ENCODE measurements at places on chromosomes 4 and X.

- no peak for DNase-seq
Measured at GRCh38 chrX:52280812-52281211, 88.0 kb upstream of the XAGE2 start.

DNA sequence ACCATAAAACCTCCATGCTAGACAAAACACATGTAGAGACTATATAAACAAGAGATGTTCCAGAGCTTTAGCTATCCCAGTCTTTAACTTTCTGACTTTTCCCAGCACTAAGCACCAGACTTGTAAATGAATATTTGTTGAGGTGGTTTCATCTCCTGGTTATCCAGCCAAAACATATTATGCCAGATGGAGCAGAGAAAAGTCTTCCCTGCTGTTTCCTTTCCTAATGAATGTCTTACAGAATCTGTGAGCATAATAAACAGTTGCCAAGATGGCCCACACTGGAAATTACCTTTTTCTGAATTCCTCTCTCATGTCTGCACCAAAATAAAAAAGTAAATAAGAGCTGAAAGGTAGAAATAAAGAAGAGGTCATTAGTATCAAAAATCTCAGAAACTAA is 159.2 kb downstream of the TECRL start:
- no peak for DNase-seq

DNA sequence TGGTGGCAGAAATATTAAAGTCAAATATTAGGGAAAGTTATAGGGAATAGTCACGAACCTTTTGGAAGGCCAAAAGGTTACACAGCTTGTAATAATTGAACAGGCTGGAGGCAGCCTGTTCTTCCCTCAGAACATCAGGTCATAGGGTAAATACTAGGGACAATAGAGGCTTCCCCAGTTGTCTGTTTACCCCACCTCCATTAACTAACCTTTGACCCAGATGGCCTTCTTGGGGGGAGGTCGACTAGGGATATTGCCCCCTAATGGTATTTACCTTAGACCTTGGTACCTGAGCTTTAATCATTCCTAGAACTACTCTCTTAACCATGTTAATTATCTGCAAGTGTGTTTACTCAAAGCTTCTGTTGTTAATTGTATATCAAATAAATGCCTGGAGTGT is 26.0 kb downstream of the C4orf17 start:
- no peak for DNase-seq

- DNase-seq, result peak; percentile 33
Measured at GRCh38 chr4:10716163-10716562, 31.6 kb upstream of the CLNK start.

DNA sequence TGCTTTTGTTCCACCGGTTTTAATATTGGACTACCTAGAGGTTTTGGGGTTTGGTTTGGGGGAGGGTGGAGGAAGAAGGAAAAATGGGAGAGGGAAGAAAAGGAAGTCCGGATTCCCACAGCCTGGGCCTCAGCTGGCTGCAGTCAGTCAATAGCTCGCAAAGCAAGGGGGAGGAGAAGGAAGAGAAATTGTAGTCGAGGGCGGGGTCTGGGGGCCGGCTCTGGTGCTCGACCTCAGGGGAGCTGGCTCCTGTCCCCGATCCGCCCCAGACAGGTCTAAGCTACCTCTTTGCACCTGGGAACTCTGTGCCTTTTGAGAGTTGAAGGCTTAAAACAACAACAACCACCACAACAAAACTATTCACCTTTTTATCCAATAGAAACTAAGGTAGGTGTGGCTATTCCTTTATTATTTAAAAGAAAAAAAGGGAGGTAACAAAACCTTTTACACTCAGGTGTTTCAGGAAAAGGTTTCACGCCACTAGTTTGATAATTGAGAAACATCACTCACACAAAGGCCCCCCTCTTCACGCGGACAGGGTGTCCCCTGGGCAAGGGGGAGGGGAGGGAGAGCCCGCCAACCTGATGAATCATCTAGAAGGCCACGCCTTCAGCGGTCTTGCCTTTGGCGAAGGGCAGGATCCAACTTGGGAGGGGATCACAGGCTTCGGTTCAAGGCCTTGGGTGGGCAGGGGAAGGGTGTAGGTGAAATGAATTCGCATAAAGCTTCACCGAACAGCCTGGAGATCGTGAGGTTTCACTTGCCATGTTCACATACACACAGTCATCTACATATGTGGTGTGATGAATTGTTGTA is 1.6 kb upstream of the LNX1 start:
- peak; percentile 32 for DNase-seq

DNA sequence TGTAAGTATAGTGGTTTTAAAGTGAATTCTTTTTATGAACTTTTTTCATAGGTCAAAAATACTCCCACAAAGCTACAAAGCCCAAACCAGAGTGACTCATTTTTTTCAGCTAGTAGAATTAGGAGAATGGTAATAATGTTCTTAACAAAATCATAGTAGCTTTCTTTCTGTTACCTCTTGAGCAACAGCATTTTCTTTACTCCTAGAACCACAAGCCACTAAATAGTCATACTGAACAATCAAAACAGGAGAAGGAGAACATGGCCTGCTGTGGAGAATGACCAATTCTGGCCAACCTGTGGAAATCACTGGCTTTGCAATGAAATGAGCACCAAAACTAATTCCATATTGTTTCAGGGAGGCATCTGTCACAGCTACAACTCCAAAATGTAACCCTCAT is 112.9 kb downstream of the AMMECR1 start:
- no peak for DNase-seq

- DNase-seq, result no peak
Measured at GRCh38 chr4:53899586-53900270, 164.7 kb downstream of the CHIC2 start.

GRCh38 chr4:72358483-72358882 is 210.5 kb downstream of the ADAMTS3 start:
- no peak for DNase-seq

- DNase-seq, result peak; percentile 85
Measured at GRCh38 chr4:163544407-163545038, 50.0 kb downstream of the TMA16 start.
